ENCODE measurements at places on chromosomes 4 and X. TPM values are rescaled to one million over a fixed set of nuclear protein-coding genes. Genes with fewer than 3 reads are reported as not detected.

DNA sequence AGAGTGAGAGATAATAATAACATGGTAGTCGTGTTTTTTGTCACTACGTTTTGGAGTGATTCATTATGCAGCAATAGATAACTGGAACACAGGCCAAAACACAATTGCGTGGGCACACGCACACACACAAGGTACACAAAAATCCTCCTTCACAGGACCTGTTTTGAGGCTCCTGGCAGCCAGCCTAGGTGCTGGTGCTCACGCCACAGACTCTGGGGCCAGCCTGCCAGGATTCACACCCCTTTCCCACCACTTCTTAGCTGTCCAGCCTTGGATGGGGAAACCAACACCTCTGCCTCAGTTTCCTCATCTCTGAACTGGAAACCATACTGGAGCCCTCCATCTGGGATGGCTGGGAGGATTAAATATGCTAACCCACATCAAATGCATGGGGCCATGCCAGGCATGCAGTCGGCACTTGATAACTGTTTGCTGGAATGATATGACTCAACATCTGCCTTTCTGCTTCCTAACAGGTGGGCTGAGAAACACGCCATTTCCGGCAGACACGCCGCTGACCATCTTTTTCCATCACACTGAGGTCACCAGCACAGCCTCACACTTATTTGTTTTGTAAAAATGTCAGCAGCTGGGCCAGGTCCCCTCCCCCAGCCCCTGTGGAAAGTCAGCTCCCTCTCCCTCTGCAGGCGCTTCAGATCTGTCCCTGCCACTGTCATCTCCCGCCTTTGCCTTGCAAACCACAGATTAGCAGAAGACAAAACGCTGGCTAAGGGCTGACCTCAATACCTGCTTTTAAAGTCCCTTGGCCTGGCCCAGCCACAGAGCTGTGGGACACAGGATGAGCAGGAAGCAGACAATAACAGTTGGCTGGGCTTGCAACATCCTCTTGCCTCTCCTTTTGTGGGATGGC is 237.5 kb downstream of the BCOR start:
- DNase-seq, result no peak

GRCh38 chrX:39613482-39613995 is 484.2 kb downstream of the BCOR start:
- DNase-seq, result peak; percentile 73

GRCh38 chrX:24229400-24229879 is 79.9 kb downstream of the ZFX start:
- no peak for DNase-seq

DNA sequence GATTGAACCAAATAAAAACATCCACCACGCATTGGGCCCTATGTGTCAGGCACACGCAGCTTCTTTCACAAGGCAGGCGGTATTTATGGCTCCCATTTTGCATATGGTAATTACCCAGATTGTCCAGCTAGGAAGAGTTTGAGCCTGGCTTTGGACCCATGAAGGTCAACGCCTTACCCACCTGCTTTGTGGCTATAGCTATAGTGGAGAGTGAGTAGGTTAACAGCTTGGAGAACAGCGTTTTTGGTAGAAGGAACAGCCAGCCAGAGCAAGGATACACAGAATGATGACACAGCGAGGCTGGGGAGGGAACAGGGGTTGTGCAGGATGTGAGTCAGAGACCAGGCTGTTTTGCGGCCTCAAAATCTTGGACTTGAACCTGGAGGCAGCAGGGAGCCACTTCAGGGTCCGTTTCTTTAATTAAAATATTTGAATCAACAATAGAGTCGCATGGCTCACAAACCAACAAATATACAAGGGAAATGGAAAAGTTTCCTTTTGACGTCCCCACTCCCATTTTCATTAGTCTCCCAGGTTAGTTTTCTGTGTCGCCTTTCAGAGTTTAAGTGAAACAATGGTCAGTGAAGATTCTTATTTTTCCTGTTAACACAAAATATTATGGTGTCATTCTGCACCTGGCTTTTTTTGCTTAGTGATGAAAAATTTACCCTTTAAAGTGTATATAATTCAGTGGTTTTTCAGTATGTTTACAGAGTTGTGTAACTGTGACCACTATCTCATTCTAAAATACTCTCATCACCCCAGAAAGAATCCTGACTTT is 118.2 kb upstream of the STX18 start:
- no peak for DNase-seq

DNA sequence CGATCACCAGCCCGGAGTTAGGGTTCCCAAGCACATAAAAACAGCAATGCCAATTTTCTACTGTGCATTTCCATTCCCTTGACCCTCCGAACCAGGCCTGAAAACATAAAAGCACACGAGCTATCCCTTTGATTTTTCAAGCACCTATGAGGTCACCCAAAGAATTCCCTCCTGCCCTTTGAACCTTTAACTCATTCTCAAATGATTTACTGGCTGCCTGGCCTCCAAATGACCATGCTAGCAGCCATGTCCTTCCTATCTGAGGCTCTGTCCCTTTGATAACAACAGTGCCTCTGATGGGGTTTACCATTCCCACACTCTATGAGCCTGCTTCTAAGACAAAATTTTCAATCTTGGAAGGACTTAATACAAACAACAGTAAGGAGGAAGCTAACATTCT is 15.2 kb downstream of the SHROOM4 start:
- DNase-seq, result no peak

GRCh38 chrX:9414416-9414815 is 50.4 kb upstream of the TBL1X start:
- DNase-seq, result no peak

DNA sequence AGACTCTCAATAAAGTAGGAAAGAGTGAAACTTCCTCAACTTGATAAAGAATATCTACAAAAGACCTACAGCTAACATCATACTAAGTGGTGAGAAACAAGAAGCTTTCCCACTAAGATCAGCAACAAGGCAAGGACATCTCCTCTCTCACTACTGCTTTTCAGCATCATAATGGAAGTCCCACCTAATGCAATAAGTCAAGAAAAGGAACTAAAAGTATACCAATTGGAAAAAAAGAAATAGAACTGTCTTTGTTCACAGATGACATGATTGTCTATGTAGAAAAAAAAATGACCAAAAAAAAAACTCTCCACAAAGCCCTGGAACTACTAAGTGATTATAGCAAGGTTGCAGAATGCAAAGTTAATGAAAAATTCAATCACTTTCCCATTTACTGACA is 25.1 kb upstream of the SH3RF1 start:
- no peak for DNase-seq

DNA sequence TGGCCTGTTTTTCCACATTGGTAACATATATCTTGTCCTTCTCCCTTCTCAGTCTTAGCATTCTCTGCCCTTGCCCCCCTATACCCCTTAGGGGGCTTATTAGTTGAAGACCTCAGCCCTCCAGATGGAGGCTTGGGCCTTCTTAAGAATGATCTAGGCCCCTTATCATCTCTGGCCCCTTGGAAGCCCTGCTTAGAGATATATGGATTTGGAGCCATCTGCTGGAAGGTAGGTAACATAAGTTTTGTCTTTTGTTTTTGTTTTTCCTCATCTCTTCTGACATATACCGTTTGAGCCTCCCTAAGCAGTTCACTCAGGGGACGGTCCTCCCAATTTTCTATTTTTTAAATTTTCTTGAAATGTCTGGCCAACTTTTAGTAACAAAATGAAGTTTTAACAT is 48.3 kb upstream of the NAP1L2 start:
- DNase-seq, result no peak

TMEM156 gene
- 7.5 TPM for total RNA-seq

GRCh38 chr4:90127706-90128345 is 632 bp downstream of the CCSER1 start:
- DNase-seq, result peak; percentile 52

CXCL10 gene
- 1.2 TPM for total RNA-seq

DNA sequence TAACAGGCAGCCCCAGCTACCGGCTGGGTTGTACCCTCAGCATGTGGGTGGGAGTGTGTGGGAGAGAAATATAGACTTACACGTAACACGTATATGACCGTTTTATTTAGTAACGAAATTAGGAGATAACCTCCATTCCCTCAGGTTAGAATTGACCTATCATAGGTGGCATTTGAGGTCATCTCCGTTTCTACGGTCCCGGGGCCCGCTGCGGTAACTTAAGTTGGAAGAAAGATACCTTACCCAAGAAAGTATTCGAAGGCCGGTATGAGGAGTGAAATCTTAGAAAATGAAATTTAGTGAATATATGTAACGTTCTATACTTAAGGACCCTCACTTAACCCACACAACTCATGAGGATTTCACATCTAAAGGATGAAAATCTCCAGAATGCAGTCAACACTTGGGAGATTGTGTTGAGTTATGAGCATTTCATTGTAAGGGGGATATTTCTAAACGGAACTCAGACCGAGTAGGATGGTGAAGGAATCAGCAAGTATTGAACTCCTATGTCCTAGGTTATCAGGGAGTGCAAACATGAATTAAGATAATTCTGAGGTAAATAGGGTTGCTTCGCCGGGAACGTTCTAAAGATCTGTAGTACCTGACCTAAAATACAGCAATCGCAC is 891 bp downstream of the CISD2 start:
- DNase-seq, result no peak

DNA sequence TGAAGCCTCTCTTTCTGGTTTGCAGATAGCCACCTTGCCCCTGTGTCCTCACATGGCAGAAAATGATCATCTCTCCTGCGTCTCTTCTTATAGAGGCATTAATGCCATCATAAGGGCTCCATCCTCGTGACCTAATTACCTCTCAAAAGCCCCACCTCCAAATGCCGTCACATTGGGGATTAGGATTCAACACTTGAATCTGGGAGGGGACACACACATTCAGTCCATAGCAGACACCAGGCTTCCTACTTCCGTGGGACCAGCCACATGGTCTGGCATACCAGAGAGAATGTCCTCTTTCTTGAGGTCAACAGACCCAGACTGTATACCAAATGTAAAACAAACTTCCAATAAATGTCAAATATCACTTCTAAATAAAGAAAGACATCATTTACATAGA is 82.3 kb upstream of the S100G start:
- DNase-seq, result no peak

TRO gene
- total RNA-seq, result 14.8 TPM

DNA sequence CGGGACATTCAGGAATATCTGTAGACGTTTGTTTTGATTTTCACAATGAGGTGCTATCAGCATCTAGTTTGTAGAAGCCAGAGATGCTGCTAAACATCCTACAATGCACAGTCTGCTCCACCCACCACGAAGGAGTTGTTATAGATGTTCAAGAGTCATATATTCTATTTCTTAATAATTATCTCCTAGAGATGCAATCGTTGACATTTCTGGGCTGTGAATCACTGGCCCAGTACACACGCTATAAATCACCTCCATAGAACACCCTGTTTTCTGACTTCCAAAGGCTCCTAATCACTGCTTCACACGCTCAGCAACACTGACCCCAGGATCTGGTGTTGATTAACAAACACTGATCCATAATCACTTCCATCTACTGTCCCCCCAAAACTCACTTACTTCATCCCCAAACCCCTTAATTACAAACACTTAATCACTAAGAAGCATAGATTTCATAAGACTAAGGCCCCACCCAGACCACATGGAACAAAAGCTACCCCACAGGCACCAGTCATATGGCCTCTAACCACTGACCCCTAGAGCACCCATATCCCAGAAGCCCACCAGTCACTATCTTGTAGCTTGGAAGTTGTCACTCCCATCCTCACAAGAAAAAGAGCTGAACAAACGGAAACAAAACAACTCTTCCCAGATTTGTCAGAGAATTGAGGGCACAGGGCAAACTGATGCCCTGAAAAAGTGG is 31.7 kb upstream of the ZNF41 start:
- no peak for DNase-seq

LDB2 gene
- 68.8 TPM for total RNA-seq

BMP3 gene
- total RNA-seq, result 2.6 TPM

- DNase-seq, result no peak
Measured at GRCh38 chrX:136745215-136746173, 35.2 kb downstream of the ARHGEF6 start.

DNA sequence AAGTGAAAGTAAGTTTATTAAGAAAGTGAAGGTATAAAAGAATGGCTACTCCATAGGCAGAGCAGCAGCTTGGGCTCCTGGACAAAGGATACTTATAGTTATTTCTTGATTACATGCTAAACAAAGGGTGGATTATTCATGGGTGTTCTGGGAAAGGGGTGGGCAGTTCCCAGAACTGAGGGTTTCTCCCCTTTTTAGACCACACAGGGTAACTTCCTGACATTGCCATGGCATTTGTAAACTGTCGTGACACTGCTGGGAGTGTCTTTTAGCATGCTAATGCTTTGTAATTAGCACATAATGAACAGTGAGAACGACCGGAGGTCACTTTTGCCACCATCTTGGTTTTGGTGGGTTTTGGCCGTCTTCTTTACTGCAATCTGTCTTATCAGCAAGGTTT is 557.6 kb downstream of the SPRY1 start:
- DNase-seq, result no peak

GRCh38 chr4:1356181-1356998 is 9.4 kb downstream of the UVSSA start:
- DNase-seq, result no peak

BCLAF3 gene
- total RNA-seq, result 10.2 TPM

Measured in breast epithelium (tissue), 4 donors.